ENCODE measurements at places on chromosomes 6 and 20.

GRCh38 chr6:111996144-111996865, 57.6 kb upstream of the CCN6 start:
- DNase-seq: no peak

- DNase-seq: no peak
These were observed 929.5 kb downstream of the KIF16B start for GRCh38 chr20:15643713-15644112.

- no peak for DNase-seq
These were observed 79.1 kb downstream of the OGFRL1 start for GRCh38 chr6:71367756-71368155.

- no peak for DNase-seq
These were observed 98.1 kb downstream of the FARS2 start for GRCh38 chr6:5359417-5359816.

- no peak for DNase-seq
These were observed 92.8 kb downstream of the GRM4 start for GRCh38 chr6:34052918-34053608.

DNA sequence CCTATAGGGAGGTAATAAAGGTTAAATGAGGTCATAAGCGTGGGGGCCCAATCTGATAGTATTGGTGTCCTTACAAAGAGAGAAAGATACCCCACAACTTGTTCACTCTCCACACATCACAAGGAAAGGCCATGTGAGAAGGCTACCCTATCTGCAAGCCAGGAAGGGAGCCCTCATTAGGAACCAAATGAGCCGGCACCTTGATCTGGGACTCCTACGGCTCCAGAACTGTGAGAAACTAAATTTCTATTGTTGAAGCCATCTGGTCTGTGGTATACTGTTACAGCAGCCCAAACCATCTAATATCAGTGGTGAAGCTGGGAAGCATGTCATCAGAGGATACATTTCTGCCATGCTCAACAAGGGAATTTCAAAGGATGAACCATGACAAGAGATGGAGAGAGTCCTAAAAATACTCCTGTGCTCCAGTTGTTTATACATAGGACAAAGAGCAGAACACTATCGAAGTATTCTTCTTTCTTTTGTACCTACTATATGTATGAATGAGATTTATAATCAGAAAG, 10.4 kb downstream of the COX7A2 start:
- no peak for DNase-seq

DNA sequence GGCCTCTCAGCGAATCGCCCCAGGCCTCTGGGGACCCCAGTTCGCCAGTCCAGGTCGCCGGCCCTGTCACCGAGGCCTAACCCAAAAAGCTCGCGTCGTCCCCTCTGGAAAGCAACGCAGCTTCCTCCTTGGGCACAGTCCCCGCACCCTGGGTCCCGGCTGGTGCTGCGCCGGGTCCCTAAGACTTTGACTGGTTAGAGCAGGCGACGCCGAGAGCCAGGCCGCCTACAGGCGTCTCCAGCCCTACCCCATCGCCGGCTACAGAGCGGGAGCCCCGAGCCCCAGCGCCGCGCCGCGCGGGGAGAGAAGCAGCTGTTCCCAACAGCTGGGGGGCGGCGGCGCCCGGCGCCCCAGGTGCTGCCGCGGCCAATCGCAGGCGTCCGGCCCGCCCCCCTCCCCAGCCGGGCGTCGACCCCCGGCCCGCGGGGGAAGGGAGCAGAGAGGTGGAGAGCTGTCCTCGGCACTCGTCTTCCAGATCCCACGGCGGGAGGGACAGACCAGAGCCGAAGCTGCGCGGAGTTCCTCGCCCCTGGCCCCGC, 540 bp upstream of the RBM24 start:
- DNase-seq: no peak

- DNase-seq: no peak
These were observed 257.5 kb downstream of the MMUT start for GRCh38 chr6:49205526-49205925.

GRCh38 chr6:156057869-156058268, 602.2 kb upstream of the NOX3 start:
- no peak for DNase-seq

GRCh38 chr20:49945701-49946477, 9.7 kb downstream of the RNF114 start:
- no peak for DNase-seq

DNA sequence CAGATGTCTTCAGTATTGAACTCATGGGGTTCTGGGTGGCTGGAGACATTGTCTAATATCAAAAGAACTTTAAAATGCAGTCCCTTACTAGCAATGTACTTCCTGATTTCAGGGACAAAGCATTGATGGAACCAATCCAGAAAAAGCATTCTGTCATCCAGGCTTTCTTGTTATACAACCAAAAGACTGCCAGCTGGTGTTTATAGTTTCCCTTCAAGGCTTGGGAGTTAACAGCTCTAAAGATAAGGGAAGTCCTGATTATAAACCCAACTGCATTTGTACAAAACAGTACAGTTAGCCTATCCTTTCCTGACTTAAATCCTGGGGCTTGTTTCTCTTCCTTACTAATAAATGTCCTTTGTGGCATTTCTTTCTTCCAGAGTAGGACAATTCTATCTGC, 160.0 kb downstream of the COL21A1 start:
- peak; percentile 30 for DNase-seq

- DNase-seq: no peak
These were observed 29.7 kb upstream of the TMX4 start for GRCh38 chr20:8049310-8049709.

DNA sequence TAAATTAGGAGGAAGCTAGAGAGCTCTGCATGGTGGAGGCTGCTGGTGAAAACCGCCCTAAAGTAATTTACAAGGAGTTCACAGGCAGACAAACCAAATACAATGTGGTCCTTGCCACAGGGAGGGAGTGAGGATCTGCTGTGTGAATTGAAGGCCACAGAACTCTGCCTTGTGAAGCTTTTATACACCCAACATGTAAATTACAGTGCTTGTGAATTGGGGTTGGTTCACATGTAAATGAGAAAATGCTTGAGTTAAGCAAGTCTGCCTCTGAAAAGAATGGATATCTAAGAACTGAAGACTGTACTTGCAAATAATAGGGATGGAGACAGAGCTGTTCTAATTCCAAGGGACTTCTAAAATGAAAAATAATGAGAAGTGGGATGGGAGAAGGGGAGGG, 194.2 kb downstream of the SLC35F1 start:
- no peak for DNase-seq

- no peak for DNase-seq
These were observed 6.4 kb downstream of the CEP43 start for GRCh38 chr6:167005350-167006159.

DNA sequence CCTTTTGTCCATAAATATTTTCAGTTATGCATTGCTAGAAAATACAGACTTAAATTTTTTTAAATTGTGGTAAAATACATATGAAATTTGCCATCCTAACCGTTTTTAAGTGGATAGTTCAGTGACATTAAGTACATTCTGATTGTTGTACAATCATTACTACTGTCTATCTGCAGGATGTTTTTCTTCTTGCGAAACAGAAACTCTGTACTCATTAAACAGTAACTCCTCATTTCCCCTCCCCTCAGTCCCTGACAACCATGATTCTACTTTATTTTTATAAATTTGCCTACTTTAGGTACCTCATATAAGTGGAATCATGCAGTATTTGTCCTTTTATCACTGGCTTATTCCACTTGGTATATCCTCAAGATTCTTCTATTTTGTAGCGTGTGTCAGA, 21.3 kb downstream of the TAF11 start:
- no peak for DNase-seq

DNA sequence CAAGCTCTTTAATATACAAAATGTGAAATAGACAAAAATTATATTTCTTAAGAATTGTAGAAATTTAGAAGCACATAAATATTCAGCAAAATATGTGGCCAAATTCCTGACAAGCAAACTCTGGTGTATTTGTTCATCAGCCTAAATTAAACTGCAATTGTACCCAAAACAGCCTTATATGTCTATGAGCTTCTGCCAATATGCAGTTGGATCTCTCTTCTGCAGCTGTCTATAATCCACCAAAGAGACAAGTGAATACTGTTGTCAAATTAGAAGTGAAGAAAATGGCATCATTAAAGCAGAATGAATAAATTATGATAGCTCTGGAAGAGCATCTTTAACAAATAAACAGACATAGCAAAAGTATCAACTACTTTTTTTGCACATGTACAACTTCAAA, 755.7 kb downstream of the GRIK2 start:
- DNase-seq: no peak

GRCh38 chr20:57152557-57152956, 113.9 kb downstream of the BMP7 start:
- DNase-seq: no peak

DNA sequence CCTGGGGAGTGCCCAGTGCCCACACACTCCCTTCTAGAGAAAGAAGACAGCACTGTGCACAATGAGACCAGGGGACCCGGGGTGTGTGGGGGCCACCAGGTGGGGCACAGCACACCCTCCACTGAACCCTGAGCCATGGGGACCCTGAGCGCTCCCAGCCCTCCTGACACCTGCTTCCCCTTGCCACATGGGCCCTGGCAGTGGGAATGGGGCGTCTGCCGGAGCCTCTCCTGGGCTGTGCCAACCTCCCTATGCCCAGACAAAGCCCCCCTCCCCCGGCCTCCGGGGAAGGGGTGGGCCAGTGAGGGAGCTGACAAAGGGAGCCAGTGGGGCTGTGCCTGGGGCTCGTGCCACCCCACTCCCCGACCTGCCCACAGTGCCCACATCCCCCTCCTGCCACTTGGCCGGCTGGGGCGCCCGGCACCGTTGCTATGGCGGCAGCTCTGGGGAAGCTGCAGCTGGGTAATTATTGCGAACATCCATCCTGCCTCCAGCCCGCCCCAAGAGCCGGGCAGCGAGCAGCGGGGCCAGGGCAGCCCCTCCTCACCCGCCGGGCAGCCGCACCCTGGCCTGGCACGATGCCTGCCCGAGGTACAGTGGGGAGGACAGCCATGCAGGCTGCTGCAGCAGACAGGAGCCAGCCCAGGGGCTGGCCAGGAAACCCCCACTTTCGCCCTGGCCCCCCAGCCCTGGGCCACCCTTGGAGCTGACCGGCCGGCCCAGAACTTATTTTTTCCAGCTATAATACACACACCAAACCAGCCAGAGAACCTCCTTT, 41.9 kb upstream of the NOL4L start:
- DNase-seq: no peak

DNA sequence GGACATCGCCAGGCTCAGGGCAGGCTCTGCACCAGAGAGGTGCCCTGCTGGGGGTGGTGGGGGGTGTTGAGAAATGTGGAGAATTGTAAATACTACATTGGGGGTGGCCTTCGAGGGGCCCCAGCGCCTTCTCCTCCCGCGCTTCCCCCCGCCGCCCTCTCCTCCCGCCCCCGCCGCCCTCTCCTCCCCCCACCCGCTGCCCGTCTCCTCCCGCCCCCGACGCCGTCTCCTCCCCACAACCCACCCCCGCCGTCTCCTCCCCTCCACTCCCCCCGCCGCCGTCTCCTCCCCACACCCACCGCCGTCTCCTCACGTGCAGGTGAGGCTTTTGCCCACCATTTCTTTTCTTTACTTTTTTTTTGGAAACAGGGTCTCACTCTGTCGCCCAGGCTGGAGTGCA, 1.5 kb upstream of the SRMS start:
- DNase-seq: no peak

GRCh38 chr6:71459162-71459561, 170.6 kb downstream of the OGFRL1 start:
- DNase-seq: no peak

- DNase-seq: no peak
These were observed 24.8 kb upstream of the EZR start for GRCh38 chr6:158843751-158844683.

DNA sequence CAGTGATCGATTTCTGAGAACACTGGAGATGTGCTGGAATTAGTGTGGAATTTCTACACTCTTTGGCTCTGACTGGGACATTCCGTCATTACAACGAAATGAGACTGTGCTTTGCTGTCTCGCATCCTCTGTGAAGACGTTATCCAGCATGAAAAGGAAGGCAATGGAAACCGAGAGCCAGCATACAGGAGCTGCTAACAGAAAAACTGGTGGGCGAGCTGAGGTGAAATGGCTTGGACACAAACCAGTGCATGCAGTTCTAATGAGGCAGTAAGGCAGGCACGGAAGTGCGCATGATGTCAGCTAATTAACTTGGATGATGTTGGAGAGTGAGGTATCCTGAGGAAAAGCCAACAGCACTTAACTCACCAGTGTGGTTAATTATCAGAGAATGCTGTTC, 202.8 kb upstream of the AGPAT4 start:
- DNase-seq: no peak

GRCh38 chr6:138432063-138432356, 28.0 kb downstream of the HEBP2 start:
- DNase-seq: no peak
